ENCODE measurements at places on chromosomes 1 and 21. TPM values are rescaled to one million over a fixed set of nuclear protein-coding genes. Genes with fewer than 3 reads are reported as not detected.

GRCh38 chr1:9473032-9473807 lies 66.0 kb upstream of the SLC25A33 start:
- DNase-seq: no peak

DNA sequence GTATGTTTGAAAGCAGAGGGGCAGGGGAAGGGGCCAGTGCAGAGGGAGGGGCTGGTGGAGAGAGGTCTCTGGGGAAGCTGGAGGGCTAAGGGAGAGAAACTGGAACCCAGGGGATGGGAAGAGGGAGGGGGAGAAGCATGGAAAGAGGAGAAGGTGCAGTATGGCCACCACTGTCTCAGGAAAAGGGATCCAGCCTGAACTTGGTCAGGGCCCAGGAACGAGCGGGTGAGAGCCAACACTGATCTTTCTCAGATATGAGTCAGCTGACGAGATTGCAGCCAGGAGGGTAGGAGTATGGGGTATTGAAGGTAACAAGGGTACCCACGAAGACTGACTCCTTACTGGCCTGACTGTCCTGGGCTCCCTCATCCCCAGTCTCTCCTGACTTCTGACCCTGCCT lies 18.0 kb downstream of the TIE1 start:
- no peak for DNase-seq

DNA sequence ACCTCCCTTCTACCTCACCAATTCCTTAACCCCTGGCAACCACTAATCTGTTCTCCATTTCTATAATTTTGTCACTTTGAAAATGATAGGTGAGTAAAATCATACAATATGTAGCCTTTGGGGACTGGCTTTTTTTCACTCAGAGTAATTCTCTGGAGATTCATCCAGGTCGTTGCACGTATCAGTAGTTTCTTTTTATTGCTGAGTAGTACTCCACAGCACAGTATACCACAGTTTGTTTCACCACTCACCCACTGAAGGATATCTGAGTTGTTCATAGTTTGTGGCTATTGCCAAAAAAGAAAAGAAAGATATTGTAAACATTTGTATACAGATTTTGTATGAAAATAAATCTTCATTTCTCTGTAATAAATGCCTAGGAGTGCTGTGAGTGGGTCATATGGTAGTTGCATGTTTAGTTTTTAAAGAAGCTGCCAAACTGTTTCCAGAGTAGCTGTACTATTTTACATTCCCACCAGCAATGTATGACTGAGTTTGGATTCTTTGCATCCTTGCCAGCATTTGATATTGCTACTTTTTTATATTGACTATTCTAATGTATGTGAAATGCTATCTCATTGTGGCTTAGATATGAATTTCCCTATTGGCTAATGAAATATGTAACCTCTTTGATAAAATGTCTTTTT lies 3.7 kb downstream of the CHD1L start:
- DNase-seq: no peak

DNA sequence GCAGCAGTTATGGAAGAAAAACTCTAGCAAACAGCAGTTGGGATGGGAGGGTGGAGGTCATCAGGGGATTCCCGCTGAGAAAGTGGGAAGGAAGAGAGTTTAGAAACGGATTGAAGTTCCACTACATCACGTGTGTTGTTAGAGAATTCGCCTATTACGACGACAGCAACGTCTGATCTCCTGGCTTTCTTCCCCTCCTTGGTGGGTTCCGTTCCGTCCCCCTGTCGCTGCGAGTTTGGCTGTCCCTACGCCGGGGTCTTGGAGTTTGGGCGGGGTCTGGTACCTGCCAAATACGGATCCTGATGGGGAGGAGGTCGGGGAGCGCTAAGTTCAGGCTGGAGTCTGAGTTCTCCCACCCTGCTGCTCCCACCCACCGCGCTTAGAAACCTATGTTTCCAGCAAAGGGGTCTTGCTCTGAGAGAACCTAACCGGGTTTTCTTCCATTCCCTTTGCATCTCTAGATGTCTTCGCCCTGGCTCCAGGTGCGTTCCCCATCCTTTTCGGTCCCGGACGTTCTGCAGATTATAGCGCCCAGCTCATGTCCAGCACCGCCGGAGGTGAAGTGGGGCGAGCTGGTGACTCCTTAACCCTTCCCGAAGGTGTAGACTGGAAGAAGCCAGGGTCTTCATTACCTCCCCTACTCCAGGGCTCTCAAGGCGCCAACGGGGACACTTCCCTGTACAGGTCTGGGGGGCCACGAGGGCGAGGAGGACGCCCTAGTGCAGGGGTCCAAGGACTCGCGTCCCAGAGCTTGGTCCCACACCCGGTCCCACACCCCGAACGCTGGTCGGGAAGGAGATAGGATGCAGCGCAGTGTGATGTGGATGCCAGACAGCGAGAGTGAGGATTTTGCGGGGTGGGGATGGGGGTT lies 641 bp upstream of the KCNK2 start:
- DNase-seq: no peak

FCGR3A gene
- not detected for total RNA-seq

DNA sequence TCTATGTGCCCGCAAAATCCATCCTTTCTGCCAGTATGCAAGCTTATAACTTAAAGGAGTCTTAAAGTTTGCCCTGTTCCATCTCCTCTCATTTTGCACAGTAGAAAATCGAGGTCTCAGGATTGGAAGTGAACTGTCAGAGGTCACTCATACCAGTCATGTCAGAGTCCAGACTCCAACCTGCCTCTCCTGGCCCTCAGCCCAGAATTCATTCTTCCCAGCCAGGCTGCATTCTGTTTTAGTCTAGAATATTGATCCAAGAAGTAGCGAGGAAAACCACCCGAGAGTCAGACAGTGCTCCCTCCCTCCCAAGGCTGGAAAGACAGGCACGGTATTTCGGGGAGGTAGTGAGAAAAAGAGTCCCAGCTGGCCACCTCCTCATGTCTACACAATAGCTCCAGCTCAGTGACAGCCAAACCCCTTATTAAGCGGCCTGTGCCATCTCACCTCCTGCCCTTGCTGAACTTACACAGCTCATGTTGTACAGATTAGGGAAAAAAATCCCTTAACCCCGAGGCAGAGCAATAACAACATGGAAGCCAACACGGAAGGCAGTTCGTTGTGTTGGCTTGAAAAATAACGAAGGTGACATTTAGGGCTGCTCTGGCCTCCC lies 89.4 kb downstream of the OMA1 start:
- no peak for DNase-seq

DNA sequence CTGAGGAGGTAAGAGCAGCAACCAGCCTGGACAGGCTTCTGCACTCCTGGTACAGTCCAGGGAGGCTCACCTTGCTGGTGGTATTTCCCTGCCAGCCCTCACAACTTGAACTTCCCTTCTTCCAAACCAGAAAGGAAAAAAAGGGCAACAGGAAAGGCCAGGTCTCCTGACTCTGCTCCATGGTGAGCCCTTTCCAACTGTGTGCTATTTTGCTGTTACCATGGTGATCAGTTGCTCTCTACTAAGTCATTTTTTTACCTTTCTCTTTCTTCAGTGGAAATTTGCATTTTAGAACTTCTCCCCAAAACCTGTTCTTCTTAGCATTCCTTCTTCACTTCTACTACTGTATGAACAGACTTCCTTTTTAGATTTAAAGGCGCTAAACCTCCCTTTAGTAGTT lies 164.3 kb downstream of the GRIK1 start:
- DNase-seq: no peak

DNA sequence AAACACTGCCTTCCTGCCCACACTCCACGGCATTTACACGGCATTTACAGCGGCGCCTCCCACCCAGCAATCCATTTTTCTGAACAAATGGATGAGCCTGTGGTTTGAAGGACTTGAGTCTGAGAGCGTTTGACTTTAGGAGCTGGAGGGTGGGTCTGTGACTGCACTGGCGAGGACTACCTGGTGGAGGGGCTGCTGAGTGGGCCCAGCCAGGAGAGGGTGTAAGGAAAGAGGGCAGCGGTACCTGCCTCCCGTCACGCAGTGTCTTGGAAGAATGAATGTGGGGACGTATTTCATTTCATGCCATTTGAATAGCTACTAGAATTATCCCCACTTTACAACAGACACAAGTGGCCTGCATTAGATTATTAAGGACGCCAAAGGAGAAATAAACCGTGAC lies 62.9 kb downstream of the B3GALT5 start:
- DNase-seq: no peak

DNA sequence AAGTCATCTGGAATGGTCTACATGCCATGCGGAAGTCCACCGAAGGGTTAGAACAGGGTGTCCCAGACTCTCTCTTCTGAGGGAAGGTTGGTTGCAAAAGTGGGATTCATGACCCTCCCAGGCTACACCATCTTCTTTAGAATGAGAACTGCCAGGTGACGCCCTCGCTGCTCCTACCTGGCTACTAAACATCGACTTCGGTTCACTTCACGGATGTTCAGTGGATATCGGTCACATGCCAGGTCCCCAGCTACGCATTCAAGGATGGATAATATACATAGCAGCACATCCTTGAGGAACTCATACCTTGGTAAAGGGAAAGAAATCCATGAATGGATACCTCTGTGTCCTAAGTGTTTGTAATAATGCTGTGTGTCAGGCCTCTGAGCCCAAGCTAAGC lies 3.3 kb upstream of the OPTC start:
- no peak for DNase-seq

- no peak for DNase-seq
Observed at GRCh38 chr1:25568090-25568833, 24.9 kb downstream of the LDLRAP1 start.

Data from activated CD4-positive, alpha-beta T cell treated with anti-CD3 and anti-CD28 coated beads, Interleukin-2, amount 10 ng/mL, durations not matched to agents 24 days and 14 days (primary cell).